ENCODE measurements at places on chromosomes 6 and 20.

DNA sequence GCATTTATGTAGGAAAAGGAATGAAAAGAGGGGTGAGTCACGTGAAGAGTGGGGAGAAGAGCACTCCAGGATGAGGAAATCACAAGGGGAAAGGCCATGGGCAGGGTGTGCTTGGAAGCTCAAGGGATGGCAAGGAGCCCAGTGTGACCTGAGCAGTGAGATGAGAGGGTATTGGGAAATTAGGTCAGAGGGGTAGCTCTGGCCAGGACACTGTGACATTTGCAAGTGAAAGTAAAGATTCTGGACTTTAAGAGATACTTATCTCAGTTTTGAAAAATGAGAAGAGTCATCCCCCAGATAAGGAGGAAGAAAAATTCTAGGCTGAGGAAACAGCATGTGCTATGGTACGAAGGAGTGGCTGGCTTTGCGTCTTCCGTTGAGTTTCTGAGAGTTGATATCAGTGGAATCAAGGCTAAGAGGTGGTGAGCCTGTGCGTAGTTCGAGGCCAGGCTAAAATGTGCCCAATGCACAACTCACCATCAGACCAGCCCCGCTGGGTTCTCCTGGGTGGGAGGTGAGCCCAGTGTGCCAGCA is 79.9 kb downstream of the GCLC start:
- peak overlapping the region; percentile 93 for H3K27ac ChIP-seq
- peaks cover 9% of the 10 kb centered on the region for H3K4me1 ChIP-seq
- DNase-seq, result no peak
- no peaks in the 10 kb centered on the region for H3K36me3 ChIP-seq
- H3K27me3 ChIP-seq, result no peaks in the 10 kb centered on the region

DNA sequence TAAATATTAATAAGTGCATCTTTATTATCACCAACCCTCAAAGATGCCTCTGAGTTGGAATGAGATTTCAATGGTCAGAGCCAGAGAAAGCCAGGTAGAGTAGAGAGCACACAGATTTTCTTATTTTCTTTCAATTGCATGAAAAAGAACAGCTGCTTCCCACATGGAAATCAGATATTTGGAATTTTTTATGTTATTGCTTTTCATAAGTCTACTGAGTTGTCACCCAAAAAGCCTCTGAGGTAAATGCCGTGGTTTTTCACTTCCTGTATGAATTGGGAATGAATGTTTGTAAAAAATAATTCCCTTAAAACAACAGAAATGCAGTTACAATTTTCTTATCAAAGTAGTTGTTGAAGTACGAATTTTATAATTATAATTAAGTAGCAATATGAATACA is 563.1 kb downstream of the RFPL4B start:
- no peaks in the 10 kb centered on the region for H3K36me3 ChIP-seq
- no peak for DNase-seq
- H3K27ac ChIP-seq, result no peak overlapping the region
- H3K4me3 ChIP-seq, result no peak overlapping the region

GRCh38 chr20:58202044-58202443 is 26.4 kb downstream of the ANKRD60 start:
- H3K27me3 ChIP-seq, result no peaks in the 10 kb centered on the region
- H3K27ac ChIP-seq, result no peak overlapping the region
- H3K36me3 ChIP-seq, result no peaks in the 10 kb centered on the region
- no peak for DNase-seq
- H3K4me3 ChIP-seq, result no peak overlapping the region

DNA sequence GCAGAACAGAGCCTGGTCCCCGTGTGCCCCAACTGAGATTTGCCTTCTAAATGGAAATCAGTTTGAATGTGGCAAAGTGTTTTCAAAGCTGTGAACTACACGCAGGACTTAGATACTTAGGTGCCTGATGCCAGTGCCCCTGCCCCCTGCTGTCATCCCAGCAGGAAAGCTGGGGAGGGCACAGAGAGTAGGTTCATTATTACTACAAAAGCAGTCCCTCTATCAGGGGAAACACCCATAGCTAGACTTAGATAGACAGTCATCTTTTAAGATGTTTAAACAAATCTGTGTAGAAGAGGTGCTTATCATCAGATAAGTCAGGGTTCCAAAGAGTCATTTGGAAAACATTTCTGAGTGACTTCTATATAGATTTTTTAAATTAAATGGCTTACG is 155.0 kb upstream of the SNX9 start:
- no peaks in the 10 kb centered on the region for H3K36me3 ChIP-seq
- DNase-seq, result no peak
- H3K27me3 ChIP-seq, result no peaks in the 10 kb centered on the region
- H3K4me1 ChIP-seq, result peaks cover 3% of the 10 kb centered on the region
- H3K27ac ChIP-seq, result no peak overlapping the region

All from breast epithelium (tissue), 4 donors.